ENCODE measurements at places on chromosomes 2 and 18.

DNA sequence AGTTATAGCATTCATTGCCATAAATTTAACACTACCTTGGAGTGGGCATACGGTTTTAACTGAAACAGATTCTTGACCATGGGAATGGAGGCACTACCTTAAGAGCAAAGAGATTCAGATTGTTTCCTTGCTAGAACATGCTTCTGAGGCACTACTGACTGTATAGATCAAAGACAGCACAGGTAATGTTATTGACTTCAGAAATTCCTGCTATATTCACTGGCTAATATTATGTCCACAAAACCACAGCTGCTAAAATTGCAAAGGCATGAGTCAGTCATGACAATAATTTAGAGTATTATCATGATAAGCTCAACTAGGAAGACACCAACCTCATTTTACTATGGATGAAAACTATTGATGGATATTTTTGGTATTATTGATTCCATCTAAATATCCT is 39.4 kb downstream of the SLC8A1 start:
- no peak for DNase-seq

GRCh38 chr2:179692043-179692442 is 169.4 kb downstream of the ZNF385B start:
- DNase-seq = no peak

DNA sequence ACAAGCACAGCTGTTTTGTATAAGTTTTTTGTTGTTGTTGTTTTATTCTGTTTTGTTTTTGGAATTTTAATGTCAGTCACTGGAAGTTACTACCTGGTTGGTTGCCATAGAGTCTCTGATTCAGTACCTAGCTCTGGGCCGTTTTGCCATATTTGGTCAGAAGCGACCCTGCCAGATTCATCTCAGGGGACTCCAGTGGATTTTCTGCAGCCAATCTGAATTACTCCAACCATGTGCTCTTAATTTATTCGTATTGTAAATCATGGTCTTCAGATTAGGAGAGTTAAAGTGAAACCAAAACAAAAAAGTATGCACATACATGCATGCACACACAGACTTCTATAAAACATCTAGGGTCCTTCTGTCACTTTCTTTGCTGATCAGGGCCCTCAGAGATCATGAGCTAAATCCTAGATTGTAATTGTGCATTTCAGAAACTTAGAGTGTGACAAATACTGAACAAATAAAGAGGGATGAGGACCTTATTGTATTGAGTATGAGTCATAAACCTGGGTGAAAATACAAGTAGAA is 317.4 kb upstream of the UBE2E3 start:
- no peak for DNase-seq

DNA sequence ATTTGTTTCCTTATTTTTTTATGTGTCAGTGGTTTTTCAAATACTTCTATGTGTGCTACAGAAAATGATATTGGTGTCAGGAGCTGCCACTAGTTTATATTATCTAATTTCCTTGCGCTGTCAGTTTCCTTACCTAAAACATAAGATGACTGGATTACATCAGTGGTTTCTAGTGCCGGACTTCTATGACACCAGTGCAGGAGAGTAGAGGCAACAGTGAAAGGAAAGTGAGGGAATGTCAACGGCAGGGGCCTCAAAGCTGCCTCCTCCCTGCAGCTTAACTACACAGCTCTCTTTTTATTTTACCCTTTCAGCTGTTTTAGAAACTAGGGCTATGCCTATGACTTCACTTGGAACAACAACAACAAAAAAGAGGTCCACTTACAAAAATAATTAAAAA is 6.5 kb downstream of the ERBB4 start:
- DNase-seq = no peak

DNA sequence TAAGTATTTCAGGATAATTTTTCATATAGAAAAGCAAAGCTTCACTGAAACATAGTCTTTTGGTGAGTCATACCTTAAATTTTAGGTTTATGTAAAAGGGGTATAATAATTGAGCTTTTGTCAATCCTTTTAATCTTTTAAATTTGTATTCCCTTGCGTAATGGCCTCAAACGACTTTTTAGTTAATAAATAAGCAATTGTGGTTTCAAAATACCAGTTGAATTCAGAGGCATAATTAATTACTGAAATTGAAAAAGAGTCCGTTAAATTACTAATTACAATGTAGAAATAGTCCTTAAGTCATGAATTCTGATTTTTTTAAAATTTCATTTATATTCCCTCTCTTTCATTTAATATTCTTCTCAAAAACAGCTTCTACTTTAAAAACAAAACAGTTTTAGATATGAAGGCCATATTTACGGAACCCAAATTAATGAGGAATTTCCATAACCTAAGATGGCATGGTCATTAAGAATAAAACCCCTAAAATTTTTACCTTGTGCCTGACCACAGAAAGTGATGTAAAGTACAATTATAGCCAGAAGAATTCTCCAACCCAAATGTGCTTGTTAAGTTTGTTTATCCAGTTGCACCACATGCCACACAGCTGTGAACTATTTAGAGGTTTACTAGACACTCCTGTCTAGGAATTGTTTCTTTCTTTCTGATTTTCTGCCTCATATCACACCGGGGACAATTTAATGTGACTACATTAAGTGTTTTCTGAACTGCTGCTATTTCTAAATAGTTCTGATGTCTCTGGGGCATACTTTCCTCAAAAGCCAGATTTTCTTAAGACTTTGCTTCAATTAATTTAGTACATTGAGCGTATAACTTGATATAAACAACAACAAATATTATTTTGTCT is 60.7 kb upstream of the ITGA4 start:
- no peak for DNase-seq

DNA sequence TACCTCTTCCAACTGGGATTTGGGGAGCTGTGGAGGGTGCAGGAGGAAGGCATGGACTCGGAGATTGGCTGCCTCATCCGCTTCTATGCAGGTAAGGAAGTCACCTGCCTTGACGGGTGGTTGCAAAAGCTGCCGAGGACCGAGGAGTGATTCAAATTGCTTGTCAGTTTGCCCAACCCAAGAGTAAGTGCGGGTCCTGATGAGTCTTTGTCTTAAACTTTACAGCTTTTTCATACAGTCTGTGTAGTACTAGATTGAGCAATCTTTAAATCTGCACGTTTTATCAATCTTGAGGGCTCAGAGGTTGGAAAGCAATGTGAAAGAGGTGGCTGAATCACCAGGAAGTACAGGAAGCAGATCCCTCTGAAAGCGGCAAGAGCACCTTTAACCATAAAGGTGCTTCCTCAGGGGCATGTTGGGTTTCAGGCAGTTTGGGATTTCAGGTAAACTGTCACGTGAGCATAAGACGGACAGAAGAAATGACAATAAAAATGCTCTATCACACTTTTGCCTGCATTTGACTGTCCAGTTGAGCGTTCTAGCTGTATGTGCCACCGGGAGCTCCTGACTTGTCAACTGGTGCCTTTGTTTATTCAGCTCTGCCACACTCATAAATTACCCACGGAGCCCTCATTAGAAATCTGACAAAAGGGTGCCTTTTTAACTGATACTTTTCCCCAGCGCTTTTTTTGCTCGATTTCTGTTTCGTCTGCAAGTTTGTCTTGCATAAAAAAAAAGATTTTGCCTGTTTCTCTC is 2.0 kb downstream of the PHLPP1 start:
- DNase-seq = no peak

DNA sequence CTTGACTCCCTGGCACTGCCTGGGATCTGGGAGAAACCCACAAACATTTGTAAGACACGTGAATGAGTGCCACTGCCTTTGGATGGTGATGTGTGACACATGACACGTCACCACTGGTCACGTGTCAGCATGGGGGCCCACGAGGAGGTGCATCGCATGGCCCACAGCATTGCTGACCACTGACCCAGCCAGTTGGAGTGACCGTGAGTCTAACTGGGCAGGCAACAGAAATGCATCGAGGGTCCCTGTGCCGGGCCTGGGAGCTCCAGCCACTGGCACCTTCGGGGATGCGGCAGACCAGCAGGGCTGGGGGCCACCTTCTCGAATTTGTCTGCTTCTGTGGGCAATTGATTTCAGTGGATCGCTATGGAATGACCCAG is 121.9 kb upstream of the HDAC4 start:
- DNase-seq = no peak

DNA sequence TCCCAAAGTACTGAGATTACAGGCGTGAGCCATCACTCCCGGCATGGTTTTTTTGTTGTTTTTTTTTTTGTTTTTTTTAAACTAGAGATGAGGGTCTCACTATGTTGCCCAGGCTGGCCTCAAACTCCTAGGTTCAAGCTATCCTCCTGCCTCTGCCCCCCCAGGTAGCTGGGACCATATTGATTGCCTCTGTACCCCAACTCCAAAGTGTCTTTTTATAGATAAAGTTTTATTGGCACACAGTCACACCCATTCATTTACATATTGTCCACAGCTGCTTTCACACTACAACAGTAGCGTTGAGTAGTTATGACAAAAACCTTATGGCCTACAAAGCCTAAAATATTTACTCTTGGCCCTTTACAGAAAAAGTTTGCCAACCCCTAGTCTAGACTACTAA is 45.2 kb upstream of the SP5 start:
- no peak for DNase-seq

GRCh38 chr2:7281231-7282201 is 364.3 kb downstream of the RNF144A start:
- no peak for DNase-seq

GRCh38 chr2:213336253-213336770 is 52.0 kb downstream of the SPAG16 start:
- no peak for DNase-seq

GRCh38 chr2:23350041-23350791 is 34.8 kb upstream of the KLHL29 start:
- no peak for DNase-seq

DNA sequence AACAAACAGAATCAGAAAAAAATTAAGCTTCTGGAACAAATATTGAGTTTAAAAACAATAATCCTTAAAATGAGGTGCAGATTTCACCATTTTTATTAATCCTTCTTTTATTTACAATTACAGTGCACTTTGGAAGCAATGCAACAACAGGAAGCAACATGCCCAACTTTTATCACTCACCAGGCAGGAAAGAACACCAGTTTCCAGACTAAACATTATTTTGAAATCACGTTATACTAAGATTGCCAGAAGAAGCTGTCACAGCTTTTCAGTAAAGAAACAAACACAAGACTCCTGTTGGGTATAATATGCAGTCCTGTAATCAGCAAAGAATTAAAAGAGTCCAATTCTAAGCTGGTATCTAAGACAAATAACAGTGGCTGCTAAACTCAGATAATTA is 137.9 kb upstream of the ZC3H15 start:
- DNase-seq = no peak

GRCh38 chr2:119649364-119649917 is 29.6 kb upstream of the TMEM177 start:
- no peak for DNase-seq

DNA sequence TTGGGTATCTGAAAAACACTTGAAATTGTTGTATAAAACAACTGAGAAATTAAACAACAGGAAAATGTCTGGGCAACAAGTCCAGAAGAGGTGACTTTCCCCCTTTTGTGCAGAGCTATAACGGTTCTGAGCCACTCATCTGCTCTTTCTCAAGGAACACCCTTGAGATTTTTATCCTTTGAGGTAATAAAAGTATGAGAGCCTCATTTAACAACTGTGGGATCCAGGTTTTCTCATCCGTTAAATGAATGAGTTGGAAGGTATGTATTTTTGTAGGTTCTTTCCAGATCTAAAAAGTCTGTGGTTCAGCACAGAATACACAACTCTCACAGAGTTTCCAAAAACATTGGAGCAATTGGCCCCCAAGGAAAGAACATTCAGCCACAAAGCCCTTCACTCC is 93.0 kb downstream of the ANKRD44 start:
- DNase-seq = no peak

GRCh38 chr2:85481818-85482777 is 56.9 kb upstream of the MAT2A start:
- no peak for DNase-seq

DNA sequence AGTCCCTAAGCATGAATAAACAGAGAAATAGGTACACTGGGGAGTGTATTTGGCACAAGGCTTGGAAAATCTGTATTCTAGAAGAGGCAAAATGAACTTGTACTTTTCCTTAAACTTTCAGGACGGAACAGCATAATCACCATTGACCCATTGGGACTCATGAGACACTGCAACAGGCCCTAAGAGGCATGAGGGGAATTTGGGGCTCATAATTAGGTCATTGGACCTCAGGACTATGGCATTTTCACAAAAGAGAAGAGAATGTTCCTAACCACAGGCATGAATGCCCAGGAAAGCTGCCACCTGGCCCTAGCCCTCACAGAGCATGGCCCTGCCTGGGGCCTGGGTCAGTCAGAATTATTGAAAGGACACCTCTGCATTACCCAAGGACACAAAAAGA is 67.9 kb upstream of the PIK3C3 start:
- DNase-seq = no peak

- no peak for DNase-seq
Measured at GRCh38 chr2:135822855-135823254, 14.1 kb downstream of the LCT start.

GRCh38 chr2:207768168-207768865 is 1.4 kb downstream of the FZD5 start:
- DNase-seq = no peak

GRCh38 chr2:45259547-45260160 is 250.4 kb upstream of the SIX2 start:
- DNase-seq = no peak

- no peak for DNase-seq
Measured at GRCh38 chr18:63567276-63567675, 19.9 kb upstream of the SERPINB13 start.

- DNase-seq = no peak
Measured at GRCh38 chr18:924987-925386, 20.3 kb downstream of the ADCYAP1 start.

GRCh38 chr2:25570161-25570845 is 103.1 kb downstream of the DTNB start:
- DNase-seq = no peak

GRCh38 chr2:229475778-229476177 is 204.7 kb upstream of the PID1 start:
- no peak for DNase-seq

- no peak for DNase-seq
Measured at GRCh38 chr2:160061533-160061932, 882 bp downstream of the PLA2R1 start.

GRCh38 chr2:49832555-49832954 is 678.2 kb upstream of the FSHR start:
- DNase-seq = no peak

- DNase-seq = no peak
Measured at GRCh38 chr2:10438688-10439087, 9.4 kb downstream of the ODC1 start.

DNA sequence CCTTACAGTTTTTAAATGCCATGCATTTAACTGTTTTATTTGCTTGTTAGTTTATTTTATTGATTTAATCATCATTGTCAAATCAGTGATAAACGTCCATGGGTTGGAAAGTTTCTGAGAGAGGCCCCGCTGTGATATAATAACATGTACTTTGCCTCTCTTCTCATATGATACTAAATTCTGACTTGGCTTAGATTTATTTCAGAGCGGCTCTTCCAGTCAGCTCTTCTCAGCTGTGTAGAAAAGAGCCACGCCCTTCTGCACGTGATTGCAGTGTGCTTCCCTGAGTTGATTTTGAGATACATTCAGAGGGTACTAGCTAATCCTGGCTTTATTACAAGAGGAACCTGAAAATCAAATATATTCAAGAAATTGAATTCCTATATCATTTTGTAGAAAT is 218.6 kb downstream of the KCNE4 start:
- DNase-seq = no peak
